ENCODE measurements at places on chromosomes 11 and 22. TPM values are rescaled to one million over a fixed set of nuclear protein-coding genes. Genes with fewer than 3 reads are reported as not detected.

- DNase-seq = peak; percentile 47
These were observed 112.6 kb downstream of the CADM1 start for GRCh38 chr11:115391598-115391997.

GRCh38 chr11:11349870-11350337 is 3.1 kb downstream of the CSNK2A3 start:
- DNase-seq = peak; percentile 69

GRCh38 chr11:37110385-37110784 is 512.3 kb upstream of the RAG2 start:
- DNase-seq = no peak

DNA sequence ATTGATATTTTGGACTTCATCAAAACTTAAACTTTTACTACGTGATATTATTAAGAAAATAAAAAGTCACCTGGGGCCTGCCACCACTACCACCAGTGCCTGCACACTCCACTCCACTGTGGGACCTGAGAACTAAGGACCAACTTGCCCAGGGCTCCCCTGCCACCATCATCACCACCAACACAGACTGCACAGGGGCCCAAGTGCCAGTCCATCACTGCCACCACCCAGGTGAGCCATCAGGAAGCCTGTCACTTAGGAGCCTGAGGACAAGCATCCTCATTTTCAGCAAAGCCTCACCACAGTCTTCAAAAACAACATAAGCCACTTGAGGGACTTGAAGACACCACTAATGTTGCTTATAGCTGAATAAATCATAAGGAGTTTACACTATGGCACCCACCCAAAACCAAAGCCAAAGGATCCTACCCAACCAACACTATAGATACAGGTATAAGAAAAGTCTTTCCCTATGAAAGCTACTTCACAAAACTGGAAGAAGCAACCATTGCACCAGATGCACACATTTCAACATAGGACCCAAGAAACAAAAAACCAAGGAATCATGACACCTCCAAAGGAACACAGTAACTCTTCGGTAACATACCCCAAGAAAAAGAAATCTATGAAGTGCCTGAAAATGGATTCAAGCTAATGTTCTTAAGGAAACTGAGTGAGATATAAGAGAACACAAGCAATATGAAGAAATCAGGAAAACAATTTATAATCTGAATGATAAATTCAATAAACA is 73.6 kb upstream of the GNAZ start:
- DNase-seq = no peak

- no peak for DNase-seq
These were observed 26.2 kb upstream of the CD44 start for GRCh38 chr11:35112846-35113105.

DNA sequence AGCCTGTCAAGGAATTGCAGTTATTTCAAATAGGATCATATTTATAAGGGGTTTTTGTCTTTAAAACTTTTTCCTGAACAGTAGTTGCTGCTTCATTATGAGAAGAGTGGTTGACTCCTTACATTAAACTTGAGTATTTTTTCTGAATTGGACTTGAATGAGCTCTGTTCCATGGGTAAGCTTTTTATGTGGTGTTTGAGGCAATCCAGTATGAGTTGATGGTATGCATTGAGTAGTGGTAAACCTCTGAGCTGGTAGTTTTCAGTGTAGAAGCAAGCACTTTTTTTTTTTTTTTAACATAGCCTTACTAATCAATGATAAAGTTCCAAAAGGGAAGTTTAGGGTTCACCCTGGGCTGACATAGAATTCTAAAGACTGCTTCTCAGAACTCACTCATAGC is 3.4 kb downstream of the KMT2A start:
- DNase-seq = no peak

- no peak for DNase-seq
These were observed 20.1 kb upstream of the NXPE4 start for GRCh38 chr11:114615448-114616361.

Gene RAB36
- polyA plus RNA-seq = 19.2 TPM

Gene OR4P4
- polyA plus RNA-seq = 0.07 TPM

Gene LUZP2
- 1.7 TPM for polyA plus RNA-seq

Gene RPS3
- polyA plus RNA-seq = 2,366 TPM

Gene TRIM48
- not detected for polyA plus RNA-seq
